Stimulated activated effector memory CD8-positive, alpha-beta T cell treated with anti-CD3 and anti-CD28 coated beads, Interleukin-12 subunit alpha, Interleukin-12 subunit beta, amount 100 ng/mL, for 72 hours (primary cell): ENCODE measurements at places on chromosomes 16 and 17.

DNA sequence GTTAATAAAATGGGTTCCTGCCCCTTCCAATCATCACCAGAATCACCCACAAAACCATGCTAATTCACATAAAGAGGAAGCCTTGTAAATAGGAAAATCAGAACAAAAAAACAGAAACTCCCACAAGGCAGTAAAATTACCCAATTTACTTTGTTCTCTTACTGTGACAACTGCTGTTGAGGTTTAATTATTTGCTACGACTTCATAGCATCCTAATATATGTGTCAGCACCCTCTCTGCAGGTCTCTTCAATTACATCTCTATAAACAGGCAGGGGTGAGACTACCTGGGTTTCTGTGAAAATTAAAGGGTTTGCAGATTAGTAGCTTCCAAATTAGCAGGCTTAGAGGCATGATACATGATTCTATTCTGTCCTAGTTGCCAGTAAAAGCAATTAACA lies 2.7 kb downstream of the WDR59 start:
- DNase-seq = no peak

- no peak for DNase-seq
These were observed 10.7 kb upstream of the CNGB1 start for GRCh38 chr16:57981636-57982035.

GRCh38 chr17:76962858-76963257 lies 94.7 kb downstream of the MGAT5B start:
- DNase-seq = no peak

- DNase-seq = no peak
These were observed 21.1 kb downstream of the KATNB1 start for GRCh38 chr16:57756424-57757325.

- DNase-seq = no peak
These were observed 36.2 kb downstream of the ABR start for GRCh38 chr17:1143573-1143972.

DNA sequence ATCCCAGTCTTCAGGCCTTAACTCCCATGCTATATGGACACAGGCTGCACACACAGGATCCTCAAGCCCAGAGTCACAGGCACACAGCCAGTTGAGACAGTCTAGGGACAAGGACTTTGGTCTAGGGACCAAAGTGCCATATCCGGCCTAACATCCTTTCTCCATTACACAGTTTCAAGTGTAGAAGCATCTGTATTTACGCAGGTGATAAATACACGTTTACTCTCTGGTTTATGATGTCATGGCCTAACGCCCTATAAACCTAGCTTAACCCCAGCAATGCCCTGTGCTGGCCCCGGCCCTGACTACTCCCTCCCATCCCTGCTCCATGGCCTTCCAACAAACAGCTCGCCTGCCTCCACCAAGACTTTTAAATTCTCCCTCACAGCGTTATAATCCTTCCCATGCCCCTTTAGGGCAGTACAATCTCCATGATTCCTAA lies 17.1 kb downstream of the CUEDC1 start:
- no peak for DNase-seq
